DMS 273 treated with DMSO at 0.1 percent for 48 hours (cell line): ENCODE measurements at places on chromosomes 1 and 21.

GRCh38 chr1:165452336-165453130 lies 7.6 kb upstream of the RXRG start:
- peak; percentile 11 for DNase-seq

DNA sequence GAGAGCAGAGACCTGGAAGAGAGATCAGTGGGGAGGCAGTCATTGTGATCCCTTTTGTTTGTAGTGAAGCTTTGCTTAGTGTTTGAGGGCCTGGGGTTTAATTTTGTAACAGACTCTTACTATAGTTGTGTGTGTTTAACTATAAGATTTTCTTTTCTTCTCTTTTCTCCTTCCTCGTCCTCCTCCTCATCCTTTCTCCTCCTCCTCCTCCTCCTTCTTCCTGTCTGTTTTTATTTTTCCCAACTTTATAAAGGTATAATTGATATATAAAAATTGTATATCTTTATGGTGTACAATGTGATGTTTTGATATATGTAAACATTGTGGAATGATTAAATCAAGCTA lies 71.2 kb upstream of the MACF1 start:
- no peak for DNase-seq

- no peak for DNase-seq
Observed at GRCh38 chr1:155974208-155975115, 3.9 kb downstream of the ARHGEF2 start.

DNA sequence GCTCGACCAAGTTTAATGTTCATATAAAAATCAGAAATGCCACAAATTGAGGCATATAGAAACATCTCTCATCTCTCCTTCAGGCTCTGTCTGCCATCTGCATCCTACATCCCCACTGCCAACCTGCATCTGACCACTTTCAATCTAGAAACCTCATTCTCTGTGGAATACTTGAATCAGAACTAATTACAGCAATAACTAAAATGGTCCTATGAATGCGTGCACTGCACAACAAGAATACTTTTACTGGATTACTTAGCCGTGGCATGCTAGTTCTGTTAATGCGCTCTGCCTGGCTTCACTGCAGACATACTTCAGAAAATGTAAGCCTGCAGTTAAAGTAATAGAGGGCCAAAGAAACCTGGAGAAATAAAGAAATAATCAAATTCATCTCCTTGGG lies 89.8 kb upstream of the NR5A2 start:
- DNase-seq, result no peak

DNA sequence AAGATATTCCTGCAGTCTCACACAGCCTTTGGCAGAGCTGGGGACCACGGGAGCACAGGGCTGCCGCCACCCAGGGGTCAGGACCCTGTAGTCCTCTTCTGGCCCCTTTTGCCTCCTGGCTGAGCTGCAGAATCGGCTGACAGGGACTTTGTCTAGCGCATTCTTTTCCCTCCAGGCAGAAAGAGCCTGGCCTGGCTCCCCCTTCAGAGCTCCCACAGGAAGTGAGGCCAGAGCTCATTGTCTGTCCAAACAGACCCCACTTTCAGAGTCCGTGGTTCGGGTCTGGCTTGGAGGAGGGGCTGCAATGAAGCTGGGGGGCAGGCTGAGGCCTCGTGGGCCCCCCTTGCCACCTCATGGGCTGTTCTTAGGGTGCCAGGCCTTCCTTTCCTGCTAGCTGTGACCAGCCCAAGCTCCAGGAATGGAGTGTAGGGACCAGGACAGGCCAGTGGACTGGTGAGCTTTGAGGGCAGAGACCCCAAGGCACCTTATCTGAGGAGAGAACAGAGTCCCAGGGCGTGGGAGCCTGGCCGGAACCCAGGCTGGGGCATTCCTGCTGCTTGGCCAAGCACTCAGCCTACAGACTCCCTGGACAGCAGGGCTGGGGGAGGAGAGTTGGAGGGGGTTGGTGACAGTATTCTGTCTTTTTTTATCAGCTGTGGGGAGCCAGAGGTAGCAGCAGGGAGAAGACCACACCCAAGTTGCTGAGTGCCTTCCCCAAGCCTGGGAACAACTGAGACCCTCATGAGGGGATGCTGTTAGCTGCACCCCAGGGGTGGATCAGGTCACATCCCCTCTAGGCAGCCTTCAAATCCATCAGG lies 4.7 kb downstream of the CELSR2 start:
- no peak for DNase-seq

DNA sequence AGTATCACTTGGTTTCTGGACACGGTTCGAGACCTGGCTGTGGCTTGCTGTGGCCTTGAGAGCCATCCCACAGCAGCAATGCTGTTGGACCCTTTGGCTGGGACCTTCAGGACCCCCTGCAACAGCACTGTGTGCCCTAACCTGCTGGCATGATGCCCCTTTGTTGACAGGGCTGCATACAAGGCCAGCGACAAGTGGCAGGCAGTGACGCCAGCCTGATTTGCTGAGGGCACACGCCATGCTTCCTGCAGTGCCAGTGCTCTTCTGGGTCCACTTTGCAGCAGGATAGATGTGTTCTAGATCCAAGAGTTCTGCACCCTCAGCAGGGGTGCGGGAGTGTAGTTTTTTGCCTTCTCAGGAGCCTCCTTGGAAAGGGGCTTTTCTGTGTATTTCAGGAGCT lies 32.8 kb downstream of the COQ8A start:
- no peak for DNase-seq

DNA sequence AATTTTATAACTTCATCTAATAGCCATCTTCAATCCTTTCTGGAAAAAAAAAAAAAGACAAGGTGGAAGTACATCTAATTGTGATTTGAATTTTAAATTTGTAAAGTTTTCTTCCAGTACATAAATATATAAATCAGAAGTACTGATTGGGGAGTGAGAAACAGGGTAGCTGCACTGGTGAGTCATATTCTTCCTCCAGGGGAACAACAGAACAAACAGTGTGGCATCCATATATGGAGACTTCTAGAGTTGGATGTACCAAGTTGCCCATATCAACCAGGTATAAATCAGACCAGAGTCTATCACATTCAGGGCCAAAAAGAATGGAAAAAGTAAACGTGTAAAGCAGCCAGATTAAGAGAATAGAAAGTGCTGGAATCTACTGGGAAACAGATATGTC lies 66.0 kb upstream of the NRIP1 start:
- DNase-seq, result no peak

GRCh38 chr1:230276401-230276800 lies 149.7 kb downstream of the PGBD5 start:
- no peak for DNase-seq

- no peak for DNase-seq
Observed at GRCh38 chr1:25867210-25867991, 8.1 kb downstream of the PAQR7 start.

DNA sequence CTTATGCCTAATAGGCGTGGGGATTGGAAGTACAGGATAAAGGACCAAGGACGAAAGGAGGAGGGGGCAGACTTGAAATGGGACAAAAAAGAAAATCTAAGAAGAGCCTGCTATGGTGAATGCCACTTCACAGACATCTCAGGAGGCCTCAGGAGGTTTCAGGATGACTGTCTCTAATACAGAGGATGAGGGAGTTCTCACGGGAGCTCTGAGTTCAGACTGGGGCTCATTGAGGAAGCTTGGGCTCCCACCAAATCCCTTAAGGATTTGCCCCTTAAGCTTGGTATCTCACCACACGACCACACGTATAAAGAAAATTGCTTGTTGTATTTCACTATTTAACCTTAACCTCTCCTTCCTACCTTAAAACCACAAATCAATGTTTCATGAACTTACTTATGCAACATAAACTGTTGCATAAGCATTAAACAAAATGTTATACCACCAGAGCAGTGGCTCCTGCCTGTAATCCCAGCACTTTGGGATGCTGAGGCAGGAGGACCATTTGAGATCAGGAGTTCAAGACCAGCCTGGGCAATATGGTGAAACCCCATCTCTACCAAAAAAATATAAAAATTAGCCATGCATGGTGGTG lies 12.4 kb downstream of the SLC30A1 start:
- no peak for DNase-seq

DNA sequence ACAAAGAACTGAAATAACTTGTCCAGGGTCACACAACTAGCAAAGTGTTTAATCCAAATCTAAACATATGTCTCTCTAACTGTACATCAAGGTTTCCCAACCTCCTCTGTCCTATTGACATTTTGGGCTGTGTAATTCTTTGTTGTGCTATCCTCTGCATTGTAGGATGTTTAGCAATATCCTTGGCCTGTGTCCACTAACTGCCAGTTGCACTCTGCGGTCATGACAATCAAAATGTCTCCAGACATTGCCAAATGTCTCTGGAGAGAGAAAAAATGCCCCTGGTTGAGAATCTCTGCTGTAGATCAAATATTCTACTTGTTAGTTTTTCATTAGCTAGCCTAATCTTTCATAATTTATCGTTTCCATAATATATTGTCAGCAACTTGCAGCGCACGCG lies 353.4 kb upstream of the NEGR1 start:
- DNase-seq, result no peak

DNA sequence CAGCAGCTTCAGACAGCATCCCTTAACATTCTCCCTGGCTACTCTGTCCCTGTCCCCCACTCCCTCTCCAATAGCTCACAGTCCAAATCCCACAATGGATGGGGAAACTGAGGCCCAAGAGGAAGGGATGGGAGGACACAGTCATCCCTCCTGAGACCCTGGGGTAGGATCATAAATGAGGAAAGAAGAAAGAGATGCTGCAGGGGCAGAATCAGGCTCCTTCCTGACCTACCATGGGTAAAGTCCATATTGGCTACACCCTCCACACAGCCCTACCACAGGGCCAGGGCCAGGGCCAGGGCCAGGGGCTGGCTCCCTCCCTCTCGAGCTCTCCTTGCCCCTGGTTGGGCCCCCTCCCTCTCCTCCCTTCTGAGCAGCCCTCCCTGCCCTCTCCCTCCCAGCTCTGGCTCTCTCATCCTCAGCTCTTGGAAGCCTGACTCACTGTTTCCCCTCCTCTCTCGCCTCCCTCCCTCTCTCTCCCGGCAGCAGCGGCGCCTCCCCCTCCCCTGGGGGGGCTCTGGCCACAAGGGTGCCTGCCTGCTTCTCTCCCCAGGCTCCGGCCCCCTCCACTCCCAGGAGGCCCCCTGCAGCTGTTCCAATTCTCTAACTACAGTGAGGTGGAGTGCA lies 4.9 kb downstream of the AHDC1 start:
- no peak for DNase-seq

DNA sequence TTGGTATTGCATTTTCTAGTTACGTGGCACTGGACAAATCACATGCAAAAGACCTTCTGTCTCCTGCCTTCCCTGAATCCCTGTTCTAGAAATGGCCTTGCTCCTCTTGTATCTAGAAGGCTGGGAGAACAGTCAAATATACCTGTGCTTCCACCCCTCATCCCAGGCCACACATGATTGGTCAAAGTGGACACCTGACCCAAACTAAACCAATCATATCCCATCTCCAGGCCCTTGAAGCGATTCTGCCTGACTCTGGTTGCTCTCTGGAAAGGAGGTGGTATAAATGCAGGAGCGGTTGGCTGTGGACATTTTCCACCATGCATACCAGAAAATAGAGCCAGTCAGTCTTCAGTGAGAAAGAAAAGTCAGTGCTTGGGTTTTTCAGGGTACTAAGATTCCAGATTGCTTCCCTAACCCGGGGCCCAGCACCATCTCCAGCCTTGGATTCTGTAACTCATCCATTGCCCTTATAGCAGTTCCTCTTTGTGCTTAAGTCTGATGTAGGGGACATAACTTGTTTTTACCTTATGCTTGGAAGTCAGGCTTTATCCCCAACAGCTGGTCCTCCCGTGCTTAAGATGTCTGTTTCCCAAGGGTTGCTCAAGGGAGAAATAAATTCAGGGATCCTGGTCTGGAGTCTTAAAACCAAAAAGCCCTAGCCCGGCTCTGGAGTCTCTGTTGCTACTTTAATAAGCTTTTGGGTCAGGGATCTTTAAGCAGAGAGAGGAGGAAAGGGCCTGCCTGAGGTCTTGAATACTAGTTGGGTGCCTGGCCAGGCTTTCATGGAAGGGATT lies 7.7 kb upstream of the PHC2 start:
- DNase-seq, result no peak

DNA sequence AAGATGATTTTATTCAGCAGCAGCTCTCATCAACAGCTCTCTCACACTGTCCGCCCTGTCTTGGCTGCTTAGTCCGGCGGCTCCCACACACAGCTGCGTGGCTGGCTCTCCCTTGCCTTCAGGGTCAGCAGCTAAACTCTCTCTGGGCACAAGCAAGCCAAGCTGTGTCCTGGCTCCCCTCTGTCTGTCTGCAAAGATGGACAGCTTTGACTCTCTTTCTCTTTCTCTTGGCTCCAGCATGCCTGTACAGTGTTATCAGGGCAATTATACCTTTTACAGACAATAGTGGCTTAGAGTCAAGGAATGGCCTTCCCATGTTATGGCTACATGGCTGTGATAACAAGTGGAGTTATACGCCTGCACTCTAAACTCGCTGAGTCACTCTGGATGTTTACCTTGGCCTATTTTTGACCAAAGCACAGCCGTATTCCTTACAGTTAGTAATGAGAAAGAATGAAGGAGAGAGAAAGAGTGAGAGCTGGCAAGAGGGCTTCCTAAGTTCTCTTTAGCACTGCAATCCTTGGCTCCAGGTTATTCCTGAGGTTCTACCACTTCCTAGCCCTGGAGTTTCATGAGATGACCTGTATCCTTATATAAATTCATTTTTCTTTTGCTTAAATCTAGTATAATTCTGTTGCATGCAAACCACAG lies 59.9 kb upstream of the ZSWIM5 start:
- no peak for DNase-seq

GRCh38 chr1:171081763-171082201 lies 8.9 kb upstream of the FMO3 start:
- no peak for DNase-seq

DNA sequence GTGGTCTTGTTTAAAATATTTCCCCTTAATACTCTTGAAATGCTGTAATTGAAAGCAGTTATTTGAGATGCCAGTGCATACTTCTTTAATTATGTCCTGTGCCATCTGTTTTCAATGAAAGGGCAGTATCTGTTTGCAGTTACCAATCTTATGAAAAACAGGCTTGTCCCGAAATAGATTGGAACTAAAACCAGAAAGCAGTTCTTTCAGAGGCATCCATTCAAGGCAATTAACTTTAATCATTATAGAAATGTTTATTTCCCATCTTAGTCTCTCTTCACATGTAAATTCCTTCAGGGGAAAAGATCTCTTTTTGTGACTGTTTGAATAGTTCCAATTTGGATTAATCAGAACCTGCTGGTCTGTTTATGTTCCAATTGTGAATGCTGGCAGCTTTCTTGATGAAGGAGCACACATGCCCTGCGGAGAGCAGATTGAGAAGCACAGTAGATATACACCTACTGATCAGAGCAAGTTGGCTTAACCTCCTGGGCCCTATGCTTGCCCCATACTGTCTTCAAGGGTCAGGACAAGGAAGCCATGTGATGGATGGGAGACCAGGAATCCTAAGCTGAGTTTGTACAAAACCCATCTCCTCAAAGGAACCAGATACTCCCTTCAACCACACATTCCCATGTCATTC lies 41.6 kb upstream of the MROH9 start:
- DNase-seq, result no peak
